ENCODE measurements at places on chromosomes 12 and 14.

GRCh38 chr14:57707219-57707618 lies 158.7 kb downstream of the SLC35F4 start:
- DNase-seq = no peak

- no peak for DNase-seq
Observed at GRCh38 chr14:100737526-100737925, 10.8 kb downstream of the DLK1 start.

GRCh38 chr12:126156806-126157574 lies 1091.8 kb downstream of the AACS start:
- no peak for DNase-seq

- no peak for DNase-seq
Observed at GRCh38 chr12:125093681-125094330, 28.6 kb downstream of the AACS start.

DNA sequence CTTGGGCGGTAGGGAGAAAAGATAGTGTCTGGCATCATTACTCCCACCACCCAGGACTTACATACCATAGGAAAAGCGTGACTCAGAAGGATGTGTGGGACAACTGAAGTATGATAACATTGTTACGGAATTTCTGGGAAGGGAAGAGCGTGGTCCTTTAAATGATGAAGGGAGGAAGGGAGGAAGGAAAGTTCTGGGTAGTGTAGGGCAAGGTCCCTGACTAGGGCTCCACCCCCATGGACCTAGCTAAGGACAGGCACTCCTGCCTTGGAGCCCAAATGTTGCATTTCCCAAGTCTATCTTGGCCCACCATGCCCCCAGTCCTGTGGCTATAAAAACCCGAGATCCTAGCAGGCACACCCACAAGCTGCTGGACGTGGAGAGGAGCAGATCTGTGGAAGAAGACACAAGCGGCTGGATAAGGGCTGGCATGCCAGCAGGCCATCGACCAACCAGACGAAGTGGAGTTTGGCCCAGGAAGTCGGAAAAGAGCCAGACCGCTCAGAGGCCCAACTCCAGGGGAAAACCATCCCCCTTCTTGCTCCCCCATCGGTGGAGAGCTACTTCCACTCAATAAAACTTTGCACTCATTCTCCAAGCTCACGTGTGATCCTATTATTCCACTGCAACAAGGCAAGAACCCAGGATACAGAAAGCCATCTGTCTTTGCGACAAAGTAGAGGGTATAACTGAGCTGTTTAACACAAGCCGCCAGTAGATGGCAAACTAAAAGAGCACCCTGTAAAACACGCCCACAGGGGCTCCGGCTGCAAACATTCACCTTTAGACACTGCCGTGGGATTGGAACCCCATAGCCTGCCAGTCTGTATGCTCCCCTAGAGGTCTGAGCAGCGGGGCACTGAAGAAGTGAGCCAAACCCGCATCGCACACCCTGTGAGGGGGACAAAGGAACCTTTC lies 23.0 kb upstream of the RAB21 start:
- DNase-seq = no peak

DNA sequence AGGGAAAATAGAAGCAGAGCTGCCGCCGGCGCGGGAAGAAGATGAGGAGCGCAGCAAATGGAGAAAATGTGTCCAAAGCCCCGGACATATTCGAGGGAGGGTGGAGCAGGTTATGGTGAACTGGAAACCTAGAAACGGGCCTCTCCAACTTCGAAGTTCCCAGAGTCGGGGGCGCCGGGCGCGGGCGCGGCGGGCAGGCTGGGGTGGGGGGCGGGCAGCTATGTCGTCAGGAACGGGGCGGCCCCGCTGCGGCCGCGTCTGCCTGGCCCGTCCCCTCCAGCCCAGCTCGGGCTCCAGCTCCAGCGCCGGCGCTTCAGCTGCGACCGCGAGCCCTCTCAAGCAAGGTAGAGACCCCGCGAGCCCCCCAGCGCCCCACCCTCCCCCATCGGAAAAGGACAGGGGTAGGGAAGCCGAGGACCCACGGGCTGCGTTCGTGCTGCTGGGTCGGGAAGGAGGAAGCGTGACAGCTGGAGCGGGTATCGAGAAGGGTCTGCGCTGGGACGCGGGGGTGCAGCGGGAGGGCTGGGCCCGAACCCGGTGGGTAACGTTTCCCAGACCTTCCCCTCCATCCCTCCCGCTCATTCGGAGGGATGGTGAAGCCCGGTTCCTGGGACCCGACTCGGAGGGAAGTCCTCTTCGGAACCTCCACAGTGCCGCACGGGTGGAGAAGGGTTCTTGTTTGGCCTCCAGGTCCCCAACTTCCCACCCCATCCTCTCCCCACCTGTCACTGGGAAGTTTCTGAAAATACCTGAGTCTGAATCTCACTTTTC lies 1.0 kb downstream of the DGKA start:
- DNase-seq = no peak

DNA sequence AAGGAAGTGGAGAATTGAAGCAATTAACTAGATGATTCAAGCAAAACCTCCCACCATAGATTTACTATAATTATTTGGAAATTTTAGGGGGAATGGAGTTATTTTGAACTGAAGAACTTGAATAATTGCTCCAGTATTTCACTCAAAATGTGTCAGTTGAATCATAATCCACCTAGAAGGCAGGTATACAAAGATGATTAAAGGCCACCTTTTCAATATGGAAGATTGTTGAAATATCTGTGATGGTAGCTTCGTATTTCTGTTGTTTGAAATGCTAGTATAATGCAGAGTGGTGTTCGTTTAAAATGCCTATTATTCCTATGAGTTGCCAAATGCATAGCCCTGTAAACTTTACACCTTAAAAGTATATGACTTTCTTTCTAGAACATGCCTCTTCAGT lies 3.1 kb downstream of the HMGA2 start:
- DNase-seq = no peak

GRCh38 chr14:93073910-93074769 lies 41.6 kb downstream of the ITPK1 start:
- DNase-seq = no peak

- DNase-seq = no peak
Observed at GRCh38 chr14:56154321-56154720, 36.1 kb downstream of the PELI2 start.

GRCh38 chr12:5140190-5140589 lies 96.5 kb downstream of the KCNA5 start:
- no peak for DNase-seq

- no peak for DNase-seq
Observed at GRCh38 chr12:51873251-51873994, 14.5 kb upstream of the ANKRD33 start.

GRCh38 chr12:29395356-29395755 lies 14.4 kb upstream of the ERGIC2 start:
- DNase-seq = no peak

- DNase-seq = no peak
Observed at GRCh38 chr14:36505181-36505815, 14.7 kb downstream of the NKX2-1 start.

- no peak for DNase-seq
Observed at GRCh38 chr12:96063046-96063445, 27.7 kb upstream of the LTA4H start.

DNA sequence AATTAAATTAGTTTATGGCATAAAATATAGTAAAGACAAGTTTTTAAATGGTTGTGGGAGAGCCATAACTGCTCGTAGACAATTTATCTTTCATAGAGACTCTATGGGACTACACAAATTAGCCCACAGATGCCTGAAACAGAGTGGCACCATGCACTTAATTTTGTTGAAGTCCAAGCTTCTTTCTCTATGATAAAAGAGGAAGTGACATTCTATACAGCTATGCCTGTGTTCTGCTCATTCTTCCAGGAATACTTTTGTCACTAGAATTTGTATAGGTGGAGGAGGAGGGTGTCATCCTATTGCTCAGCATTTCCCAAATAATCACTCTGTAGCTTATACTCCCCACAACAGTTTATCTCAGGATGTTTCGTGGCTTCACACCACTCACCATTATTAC lies 43.7 kb upstream of the KICS2 start:
- no peak for DNase-seq

DNA sequence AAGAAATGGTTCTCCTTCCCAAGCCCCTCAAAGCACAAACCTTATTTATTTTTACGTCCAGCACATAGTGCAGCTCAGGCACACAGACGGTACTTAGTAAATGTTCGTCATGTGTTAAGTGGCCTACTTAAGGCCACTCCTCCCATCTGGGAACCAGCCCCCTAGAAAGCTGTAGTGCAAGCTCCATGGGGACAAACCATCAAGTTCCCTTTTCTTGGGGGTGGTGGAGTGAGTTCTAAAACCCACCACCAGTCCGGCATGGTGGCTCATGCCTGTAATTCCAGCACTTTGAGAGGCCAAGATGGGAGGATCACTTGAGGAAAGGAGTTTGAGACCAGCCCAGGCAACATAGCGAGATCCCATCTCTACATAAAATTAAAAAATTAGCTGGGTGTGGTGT lies 49.4 kb downstream of the PITPNM2 start:
- DNase-seq = no peak

- no peak for DNase-seq
Observed at GRCh38 chr12:131919366-131920156, 9.5 kb upstream of the PUS1 start.

GRCh38 chr12:2551412-2551900 lies 243.3 kb upstream of the FKBP4 start:
- no peak for DNase-seq

GRCh38 chr12:100372853-100373640 lies 16.2 kb downstream of the SLC17A8 start:
- DNase-seq = no peak

DNA sequence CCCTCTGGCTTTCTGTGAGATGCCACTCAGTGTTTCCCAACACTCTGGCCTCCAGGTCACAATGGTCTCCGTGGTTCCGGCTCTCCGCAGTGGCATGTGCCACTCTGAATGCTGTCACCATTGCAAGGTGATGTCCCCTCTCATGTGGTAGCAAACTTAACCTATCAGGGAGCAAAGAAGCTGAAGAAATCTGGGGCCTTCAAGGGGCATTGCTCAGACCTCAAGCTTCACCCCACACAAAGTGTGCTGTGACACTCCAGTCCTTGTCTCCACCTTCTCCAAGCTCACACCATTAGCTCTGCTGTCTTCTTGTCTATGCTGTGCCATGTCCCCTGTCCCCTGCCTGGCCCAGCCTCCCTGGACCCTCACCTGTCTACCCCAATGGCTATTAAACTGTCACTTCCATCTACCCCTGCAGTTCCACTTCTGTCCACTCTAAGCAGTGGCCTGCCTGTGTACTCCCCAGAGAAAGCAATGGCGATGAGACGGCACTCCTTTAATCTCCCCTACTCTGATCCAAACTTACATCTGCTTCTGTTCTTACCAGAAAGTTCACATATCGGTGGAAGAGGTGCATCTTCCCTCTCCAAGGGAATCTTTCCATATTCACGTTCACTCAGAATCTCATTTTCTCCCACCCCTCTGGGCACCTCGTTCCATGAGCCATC lies 93.7 kb downstream of the DHRS2 start:
- DNase-seq = no peak

GRCh38 chr12:118537481-118537917 lies 161.1 kb downstream of the SUDS3 start:
- DNase-seq = no peak

- no peak for DNase-seq
Observed at GRCh38 chr12:42385326-42385841, 59.4 kb downstream of the PPHLN1 start.

GRCh38 chr12:62328296-62328921 lies 68.2 kb downstream of the USP15 start:
- DNase-seq = no peak

- no peak for DNase-seq
Observed at GRCh38 chr12:88715673-88716072, 135.4 kb upstream of the KITLG start.

DNA sequence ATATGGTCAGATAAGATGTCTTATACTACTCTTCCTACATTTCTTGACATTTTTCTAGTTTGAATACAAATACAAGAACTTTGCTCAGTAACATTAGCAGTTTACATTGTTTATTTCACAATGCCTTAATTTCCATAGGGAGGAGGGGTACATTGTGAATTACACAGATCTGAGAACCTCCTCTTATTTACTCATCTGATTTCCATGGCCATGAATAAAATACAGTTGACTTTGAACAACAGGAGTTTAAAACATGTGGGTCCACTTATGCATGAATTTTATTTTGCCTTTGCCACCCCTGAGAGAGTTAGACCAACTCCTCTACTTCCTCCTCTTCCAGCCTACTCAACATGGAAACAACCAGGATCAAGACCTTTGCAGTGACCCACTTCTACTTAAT lies 67.7 kb downstream of the MGST1 start:
- DNase-seq = no peak

DNA sequence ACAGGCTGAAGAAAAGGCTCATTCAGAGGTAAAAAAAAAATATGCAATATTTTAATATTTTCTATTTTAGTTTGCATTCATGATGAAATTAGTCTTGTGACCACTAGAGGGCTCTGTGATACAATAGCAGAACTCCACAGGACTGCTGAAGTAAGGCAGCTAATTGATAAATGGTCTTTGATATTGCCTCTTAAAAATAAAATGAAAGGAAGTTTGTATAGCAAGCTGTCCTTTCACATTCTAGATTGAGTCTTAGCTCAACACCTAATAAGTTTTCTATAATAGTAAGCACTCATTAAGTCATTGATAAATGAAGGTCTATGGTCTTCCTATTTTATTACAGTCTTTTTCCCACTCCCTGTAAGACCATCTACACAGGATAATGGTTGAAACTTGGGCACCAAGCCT lies 315.7 kb downstream of the NAV3 start:
- DNase-seq = no peak

DNA sequence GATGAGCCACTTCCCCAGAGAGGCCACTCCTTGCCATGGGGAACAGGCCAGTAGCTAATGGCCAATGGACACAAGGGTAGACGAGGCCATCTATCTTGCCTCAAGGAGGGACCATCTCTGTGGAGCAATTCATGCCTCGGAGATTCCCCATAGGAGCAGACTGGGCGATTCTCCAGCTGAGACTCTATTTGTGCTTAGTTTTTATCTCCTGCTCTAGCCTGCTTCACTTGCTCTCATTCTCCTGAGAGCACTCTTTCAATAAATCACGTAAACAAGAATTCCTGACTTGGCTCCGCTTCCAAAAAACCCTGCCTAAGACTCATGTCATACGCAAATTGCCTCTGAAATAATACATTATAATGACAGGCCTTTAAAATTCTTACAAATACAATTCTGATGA lies 396.4 kb upstream of the USP15 start:
- no peak for DNase-seq

GRCh38 chr14:89907655-89908054 lies 46.9 kb downstream of the EFCAB11 start:
- no peak for DNase-seq

- DNase-seq = no peak
Observed at GRCh38 chr12:10406725-10407124, 2.8 kb downstream of the KLRC4 start.

DNA sequence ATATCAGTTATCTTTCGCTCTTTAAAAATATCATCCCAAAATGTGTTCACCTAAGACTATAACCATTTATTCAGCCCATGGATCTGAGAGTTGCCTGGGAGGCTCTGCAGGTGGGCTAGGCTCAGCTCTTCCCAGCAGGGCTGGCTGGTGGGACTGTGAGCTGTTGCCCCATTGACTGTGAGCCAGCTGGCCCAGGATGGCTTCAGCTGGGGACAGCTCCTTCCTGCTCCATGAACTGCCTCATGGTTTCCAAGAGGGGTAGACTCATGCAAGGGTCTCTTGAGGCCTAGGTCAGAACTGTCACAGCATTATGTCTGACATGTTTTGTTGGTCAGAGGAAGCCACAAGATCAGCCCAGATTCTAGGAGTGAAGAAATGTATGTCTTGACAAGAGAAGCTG lies 114.1 kb upstream of the E2F7 start:
- DNase-seq = no peak

- DNase-seq = no peak
Observed at GRCh38 chr12:6373022-6373787, 2.2 kb downstream of the SCNN1A start.
